ENCODE measurements at places on chromosomes 3 and 15. TPM values are rescaled to one million over a fixed set of nuclear protein-coding genes. Genes with fewer than 3 reads are reported as not detected.

Gene TWF2
- 62.2 TPM for total RNA-seq

DNA sequence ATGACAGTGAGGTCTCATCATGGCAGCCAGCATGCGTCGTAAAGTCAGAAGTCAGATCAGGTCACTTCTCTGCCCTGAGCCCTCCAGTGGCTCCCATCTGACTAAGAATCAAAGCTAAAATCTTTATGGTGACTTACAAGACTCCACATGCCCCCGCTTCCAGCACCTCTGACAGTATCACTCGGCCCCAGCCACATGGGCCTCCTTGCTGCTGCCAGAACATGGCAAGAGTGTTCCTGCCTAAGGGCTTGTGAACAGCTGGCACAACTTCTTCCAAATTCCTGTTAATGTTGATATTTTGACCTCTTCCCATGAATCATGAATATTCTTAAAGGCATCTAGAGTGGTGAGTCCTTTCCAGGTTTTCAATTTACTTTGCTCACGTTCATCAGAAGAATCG lies 20.5 kb downstream of the POLR2M start:
- no peaks in the 10 kb centered on the region for H3K27me3 ChIP-seq
- no peak overlapping the region for H3K27ac ChIP-seq
- H3K36me3 ChIP-seq, result no peaks in the 10 kb centered on the region
- no peak overlapping the region for H3K4me3 ChIP-seq
- DNase-seq, result no peak

Gene TGFBR2
- total RNA-seq, result 289 TPM

GRCh38 chr15:56468401-56468800 lies 3.5 kb upstream of the MNS1 start:
- H3K36me3 ChIP-seq, result no peaks in the 10 kb centered on the region
- no peaks in the 10 kb centered on the region for H3K27me3 ChIP-seq
- peak overlapping the region; percentile 44 for H3K4me3 ChIP-seq
- no peak overlapping the region for H3K27ac ChIP-seq
- DNase-seq, result no peak
- H3K4me1 ChIP-seq, result peaks cover 25% of the 10 kb centered on the region

Gene NDN
- total RNA-seq, result 27.1 TPM

Data from lower lobe of right lung (tissue), 2 donors.